Karpas-422 (cell line): ENCODE measurements at places on chromosomes 7 and 10. TPM values are rescaled to one million over a fixed set of nuclear protein-coding genes. Genes with fewer than 3 reads are reported as not detected.
A peak's percentile ranks its signal among the peaks of the same experiment; 100 is the strongest.

Gene TUBB8
- total RNA-seq: not detected in 2 replicates

DNA sequence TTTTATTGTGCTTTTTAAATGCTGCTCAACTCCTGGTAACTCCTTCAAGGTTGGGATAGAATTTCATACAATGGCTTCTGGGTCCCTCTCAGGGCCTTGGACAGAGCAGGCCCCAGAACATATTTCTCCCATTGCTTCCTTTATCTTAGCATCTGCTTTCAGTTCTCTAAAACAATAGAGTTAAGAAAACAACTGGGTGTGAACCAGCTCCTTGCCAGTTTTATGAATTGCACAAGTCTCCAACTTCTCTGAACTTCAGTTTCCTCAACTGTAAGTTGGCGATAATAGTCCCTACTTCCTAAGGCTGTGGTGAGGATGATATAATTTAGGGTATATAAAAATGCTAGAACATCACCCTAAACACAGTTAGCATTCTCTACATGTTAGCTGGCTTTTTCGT, 77.0 kb upstream of the INHBA start:
- peak; percentile 19 for DNase-seq
- H3K36me3 ChIP-seq: no peaks in the 10 kb centered on the region
- no peaks in the 10 kb centered on the region for H3K4me1 ChIP-seq
- H3K27ac ChIP-seq: no peak overlapping the region
- H3K27me3 ChIP-seq: no peaks in the 10 kb centered on the region
- no peak overlapping the region for H3K4me3 ChIP-seq

DNA sequence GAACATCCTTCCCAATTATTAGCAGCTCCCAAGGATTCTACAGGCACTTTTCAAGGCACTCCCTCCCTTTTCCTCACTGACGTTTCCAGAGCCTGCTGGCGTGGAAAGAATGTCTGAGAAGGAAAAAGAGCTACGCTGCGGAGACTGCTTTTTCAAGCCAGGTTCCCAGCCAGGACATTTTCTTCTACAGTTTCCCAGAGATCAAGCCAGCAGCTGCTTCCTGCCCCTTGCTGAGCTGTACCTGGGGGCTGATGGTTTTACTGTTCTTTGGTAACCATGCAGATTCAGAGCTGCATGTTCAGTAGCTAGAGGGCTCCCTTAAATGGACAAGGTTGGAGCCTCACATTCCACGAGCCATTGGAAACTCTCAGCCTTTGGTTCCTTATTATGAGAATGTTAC, 133.4 kb downstream of the EVX1 start:
- 0 out of 2 replicates have a peak, but pooled peaks cover 6% of the 10 kb centered on the region for H3K27me3 ChIP-seq
- H3K4me1 ChIP-seq: peaks cover 16% of the 10 kb centered on the region
- no peak overlapping the region for H3K27ac ChIP-seq
- H3K36me3 ChIP-seq: no peaks in the 10 kb centered on the region
- DNase-seq: no peak
- no peak overlapping the region for H3K4me3 ChIP-seq

- H3K4me1 ChIP-seq: no peaks in the 10 kb centered on the region
- no peaks in the 10 kb centered on the region for H3K36me3 ChIP-seq
- DNase-seq: no peak
- no peak overlapping the region for H3K27ac ChIP-seq
- no peaks in the 10 kb centered on the region for H3K27me3 ChIP-seq
These were observed 98.7 kb upstream of the MBL2 start for GRCh38 chr10:52871191-52871843.

DNA sequence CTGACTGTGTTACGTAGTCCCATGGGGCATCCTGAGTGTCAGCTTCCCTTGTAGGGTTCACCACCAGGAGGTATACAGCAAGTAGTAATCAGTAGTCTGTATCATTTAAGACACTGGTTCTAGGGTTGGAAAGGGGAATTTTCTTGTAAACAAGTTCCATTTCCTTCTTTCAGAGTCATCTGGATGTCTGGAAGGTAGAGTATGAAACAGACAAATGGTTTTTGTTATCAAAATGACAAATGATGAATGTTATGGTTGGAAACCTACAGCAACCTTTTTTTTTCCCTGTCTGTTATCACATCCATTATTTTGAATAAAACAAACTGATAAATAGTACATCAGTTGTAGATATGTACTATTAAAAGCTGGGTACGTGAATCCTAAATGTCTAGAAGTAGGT, 19.1 kb downstream of the SEMA3A start:
- no peak for DNase-seq
- no peaks in the 10 kb centered on the region for H3K27me3 ChIP-seq
- H3K4me3 ChIP-seq: no peak overlapping the region
- H3K4me1 ChIP-seq: no peaks in the 10 kb centered on the region
- no peaks in the 10 kb centered on the region for H3K36me3 ChIP-seq

GRCh38 chr10:13376746-13377145, 28.7 kb upstream of the SEPHS1 start:
- no peaks in the 10 kb centered on the region for H3K36me3 ChIP-seq
- H3K4me3 ChIP-seq: no peak overlapping the region
- no peaks in the 10 kb centered on the region for H3K4me1 ChIP-seq
- no peak overlapping the region for H3K27ac ChIP-seq
- no peak for DNase-seq

GRCh38 chr10:66234872-66235271, 691.0 kb upstream of the LRRTM3 start:
- no peak overlapping the region for H3K27ac ChIP-seq
- H3K36me3 ChIP-seq: no peaks in the 10 kb centered on the region
- peak; percentile 49 for DNase-seq
- H3K4me1 ChIP-seq: peaks cover 8% of the 10 kb centered on the region
